Non-pigmented ciliary epithelial cell (primary cell): ENCODE measurements at places on chromosomes 13 and 19.

GRCh38 chr19:7605490-7606222 lies 10.0 kb downstream of the CAMSAP3 start:
- no peak for DNase-seq

DNA sequence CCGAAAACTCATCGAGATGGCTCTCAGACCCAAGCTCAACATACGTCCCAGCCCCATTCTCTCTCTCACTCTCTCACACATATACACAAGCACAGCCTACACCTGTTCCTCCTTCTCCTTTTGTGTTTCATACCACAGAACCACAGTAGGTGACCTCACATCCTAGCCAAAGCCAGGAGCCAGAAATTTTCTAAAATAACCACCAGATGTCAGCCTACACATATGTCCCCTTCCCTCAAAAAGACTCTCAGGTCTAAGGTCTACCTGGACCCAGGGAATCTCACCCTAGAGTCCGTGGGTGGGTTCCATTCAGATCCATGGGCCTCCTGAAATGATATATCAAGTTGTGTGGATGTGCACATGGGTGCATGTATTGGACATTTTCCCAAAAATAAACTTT lies 104.2 kb upstream of the IPO5 start:
- no peak for DNase-seq

DNA sequence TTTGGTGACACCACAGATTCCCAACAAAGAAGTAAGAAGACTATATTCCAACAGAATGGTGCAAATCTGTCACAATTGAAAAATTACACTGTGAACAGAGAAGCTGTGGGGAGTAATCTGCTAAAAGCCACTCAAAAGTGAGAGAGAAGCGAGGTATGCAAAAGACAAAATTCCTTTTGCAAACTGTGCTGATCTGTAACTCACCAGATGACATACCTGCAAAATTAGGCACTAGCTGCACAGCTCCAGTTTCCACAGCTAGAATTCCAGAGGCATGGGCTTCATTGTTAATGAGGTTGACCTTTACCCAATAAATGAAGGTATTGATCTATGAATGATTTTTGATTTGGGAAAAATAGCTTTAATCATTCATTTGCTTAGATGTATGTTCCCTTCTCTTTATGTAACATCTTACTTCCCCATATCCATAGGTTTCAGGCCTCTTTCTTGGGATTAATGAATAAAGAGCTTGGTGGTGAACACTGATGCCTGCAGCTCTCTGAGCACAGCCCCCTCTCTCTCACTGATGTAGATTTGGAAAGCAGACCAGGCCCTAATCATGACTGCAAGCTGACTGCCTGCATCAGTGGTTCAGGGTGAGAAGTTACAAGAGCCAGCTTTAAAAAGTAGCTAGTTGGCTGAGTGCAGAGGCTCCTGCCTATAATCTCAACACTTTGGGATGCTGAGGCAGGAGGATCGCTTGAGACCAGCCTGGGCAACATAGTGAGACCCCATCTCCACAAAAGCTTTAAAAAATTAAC lies 85.2 kb downstream of the LACC1 start:
- DNase-seq: no peak

DNA sequence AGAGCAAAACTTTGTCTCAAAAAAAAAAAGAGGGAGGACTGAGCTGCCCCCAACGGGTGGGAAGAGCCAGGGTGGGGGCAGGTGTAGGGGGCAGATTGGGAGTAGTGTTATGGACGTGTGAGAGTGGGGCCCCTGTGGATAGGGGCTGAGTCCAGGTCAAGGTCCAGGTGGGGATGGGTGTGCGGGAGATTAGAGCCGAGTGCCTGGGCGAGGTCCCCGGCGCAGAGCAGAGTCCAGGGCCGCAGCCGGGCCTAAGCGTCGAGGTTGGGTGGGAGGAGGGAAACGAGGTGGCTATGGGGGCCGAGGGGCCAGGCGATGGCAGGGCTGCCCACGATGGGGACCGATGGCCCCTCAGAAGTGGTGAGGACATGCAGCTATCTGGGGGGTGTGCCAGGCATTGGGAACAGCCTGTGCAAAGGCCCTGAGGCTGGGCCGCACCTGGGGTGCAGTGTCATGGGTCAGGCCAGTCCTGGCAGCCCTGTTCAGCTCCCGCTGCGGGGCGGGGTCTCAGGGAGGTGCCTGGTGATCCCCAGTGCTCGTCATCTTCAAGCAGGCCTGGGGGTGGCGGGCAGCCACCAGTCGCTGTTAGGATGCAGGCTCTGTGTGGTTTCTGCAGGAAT lies 12.3 kb upstream of the MISP start:
- DNase-seq: no peak

- DNase-seq: no peak
These were observed 98.8 kb downstream of the KDM4B start for GRCh38 chr19:5067678-5068077.

GRCh38 chr19:50669302-50670101 lies 20.3 kb downstream of the C19orf81 start:
- no peak for DNase-seq

- DNase-seq: peak; percentile 83
These were observed 7.3 kb downstream of the OPA3 start for GRCh38 chr19:45577111-45577905.

DNA sequence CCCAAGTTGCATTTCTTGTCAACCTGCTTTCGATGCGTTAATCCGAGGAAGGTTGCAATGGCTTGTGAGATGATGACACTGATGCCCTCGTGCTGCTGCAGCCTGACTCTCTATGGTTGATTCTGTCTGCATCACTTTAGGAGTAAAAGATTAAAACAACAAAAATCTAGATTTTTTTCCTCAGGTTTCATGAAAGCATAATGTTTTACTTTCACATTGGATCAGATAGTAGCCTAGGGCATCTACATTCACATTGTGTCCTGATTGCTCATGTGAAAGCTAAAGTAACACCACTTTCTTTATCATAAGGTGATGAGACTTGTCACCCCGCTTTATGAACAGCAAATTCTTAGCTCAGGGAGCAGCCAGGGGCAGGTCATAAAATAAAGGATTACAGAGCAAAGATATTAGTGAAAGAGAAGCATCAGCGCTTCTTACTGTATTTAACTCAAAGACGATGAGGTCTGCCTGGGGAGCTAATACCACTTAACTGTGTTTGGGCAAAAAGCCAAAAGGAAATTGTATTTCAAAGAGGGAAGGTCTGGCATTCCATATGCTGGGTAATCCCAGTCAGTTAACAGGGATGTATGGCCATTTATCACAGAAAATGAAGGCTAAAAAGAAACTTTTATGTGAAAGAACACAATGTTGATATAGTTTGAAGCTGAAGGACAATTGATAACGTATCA lies 270.5 kb downstream of the GPC6 start:
- DNase-seq: no peak

- DNase-seq: no peak
These were observed 15.9 kb upstream of the SLC35E1 start for GRCh38 chr19:16587833-16588823.

- no peak for DNase-seq
These were observed 24.5 kb downstream of the CFAP97D2 start for GRCh38 chr13:114203536-114203935.
